Ureter (tissue), 1 donor: ENCODE measurements at places on chromosomes 1 and 21.

DNA sequence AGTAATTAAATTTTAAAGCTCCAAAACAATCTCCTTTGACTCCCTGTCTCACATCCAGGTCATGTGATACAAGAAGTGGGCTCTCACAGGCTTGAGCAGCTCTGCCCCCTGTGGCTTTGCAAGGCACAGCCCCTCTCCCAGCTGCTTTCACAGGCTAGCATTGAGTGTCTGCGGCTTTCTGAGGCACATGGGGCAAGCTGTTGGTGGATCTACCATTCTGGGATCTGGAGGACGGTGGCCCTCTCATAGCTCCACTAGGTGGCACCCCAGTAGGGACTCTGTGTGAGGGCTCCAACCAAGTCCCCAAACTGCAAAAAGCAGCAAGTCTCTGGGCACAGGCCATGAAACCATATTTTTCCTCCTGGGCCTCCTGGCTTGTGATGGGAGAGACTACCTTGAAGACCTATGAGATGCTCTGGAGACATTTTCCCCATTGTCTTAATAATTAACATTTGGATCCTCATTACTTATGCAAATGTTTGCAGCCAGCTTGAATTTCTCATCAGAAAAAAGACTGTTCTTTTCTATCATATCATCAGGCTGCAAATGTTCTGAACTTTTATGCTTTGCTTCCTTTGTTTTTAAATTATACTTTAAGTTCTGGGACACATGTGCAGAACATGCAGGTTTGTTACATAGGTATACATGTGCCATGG lies 554.1 kb upstream of the OLFM3 start:
- DNase-seq, result no peak

GRCh38 chr1:201274616-201275252 lies 8.6 kb upstream of the PKP1 start:
- DNase-seq, result no peak

- DNase-seq, result no peak
Measured at GRCh38 chr1:222522105-222522915, 25.6 kb downstream of the HHIPL2 start.

GRCh38 chr1:213123087-213123486 lies 72.0 kb downstream of the RPS6KC1 start:
- no peak for DNase-seq

GRCh38 chr1:18652791-18653190 lies 22.1 kb downstream of the PAX7 start:
- no peak for DNase-seq

- DNase-seq, result no peak
Measured at GRCh38 chr1:207824691-207825408, 73.0 kb downstream of the CD46 start.

GRCh38 chr1:114550336-114550735 lies 31.1 kb downstream of the BCAS2 start:
- DNase-seq, result no peak

DNA sequence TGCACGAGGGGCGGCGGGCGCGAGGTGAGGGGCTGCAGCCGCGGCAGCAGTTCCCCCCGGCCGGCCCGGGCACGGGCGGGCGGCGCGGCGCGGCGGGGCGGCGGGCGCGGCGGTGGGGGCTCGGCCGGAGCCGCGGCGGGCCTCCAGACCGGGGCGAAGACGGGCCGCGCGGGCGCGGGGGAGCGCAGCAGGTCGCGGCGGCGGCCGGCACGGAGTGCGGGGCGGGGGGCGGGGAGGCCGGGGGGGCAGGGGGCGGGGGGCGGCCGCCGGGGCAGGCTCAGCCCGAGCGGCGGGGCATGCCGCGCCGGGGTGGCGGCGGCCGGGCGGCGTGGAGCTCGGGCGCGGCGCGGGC lies 311 bp downstream of the IRF2BP2 start:
- no peak for DNase-seq

DNA sequence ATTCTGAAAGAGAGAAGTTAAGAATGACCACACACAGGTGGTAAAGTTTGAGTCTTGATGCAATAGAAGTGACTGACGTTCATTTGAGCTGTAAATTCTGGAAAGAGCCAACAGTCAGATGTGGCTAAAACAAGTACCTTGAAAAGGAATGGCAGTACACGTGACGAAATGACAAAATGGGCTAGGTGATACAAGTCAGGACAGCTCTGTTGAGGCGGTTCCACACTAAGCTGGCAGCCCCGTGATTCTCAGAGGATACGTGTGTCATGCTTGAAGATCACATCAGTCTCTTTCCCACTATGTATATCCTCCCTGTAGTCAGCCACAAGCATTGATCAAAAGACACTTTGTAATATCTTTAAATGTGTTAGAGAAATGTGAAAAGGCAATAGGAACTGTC lies 881.3 kb upstream of the ADGRL2 start:
- DNase-seq, result no peak

- DNase-seq, result no peak
Measured at GRCh38 chr21:38949070-38949380, 143.3 kb downstream of the ETS2 start.

DNA sequence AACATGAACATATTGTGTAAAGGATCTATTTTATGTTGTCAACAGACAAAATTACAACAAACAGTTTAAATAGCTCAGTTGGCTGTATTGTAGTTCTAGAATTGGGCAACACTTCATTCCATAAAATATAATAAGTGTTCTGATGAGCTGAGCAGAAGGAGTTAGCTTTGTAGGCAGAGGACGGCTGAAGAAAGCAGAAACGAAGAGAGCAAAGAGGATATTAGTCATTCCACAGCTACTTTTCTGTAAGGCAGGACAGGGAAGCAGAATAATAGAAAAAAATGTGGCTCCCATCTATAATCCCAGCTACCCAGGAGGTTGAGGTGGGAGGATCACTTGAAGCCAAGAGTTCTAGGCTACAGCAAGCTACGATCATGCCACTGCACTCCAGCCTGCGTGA lies 20.2 kb upstream of the IVNS1ABP start:
- DNase-seq, result no peak

GRCh38 chr21:42622284-42622683 lies 31.1 kb upstream of the PDE9A start:
- no peak for DNase-seq

- DNase-seq, result peak; percentile 79
Measured at GRCh38 chr1:20521960-20522861, 14.3 kb upstream of the MUL1 start.

GRCh38 chr1:202579806-202580205 lies 130.4 kb downstream of the SYT2 start:
- DNase-seq, result no peak

DNA sequence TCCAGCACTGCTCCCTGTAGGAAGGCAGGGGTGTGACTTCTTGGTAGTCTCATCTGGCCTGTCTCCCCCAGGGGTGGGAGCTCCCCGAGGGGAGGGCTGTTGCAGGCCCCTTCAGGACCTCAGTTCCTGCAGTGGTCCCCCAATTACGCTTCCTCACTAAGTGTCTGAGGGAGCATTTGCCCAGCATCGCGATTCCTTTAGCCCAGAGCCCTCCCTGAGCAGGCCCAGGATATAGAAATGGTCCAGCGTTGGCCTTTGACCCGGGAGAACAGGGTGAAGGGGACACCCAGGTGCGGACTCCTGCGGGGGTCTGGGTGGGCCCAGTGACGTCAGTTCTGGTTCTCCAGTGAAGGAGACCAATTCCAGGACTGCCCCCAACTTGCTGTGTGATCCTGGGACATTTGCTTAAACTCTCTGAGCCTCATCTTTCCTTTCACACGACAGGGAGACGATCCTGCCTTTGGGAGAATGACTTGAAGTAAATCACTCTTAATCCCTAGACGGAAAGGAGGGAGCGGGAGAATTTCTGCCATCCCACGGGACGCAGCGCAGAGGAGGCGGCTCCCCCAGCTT lies 32.6 kb upstream of the BTG2 start:
- peak; percentile 50 for DNase-seq

GRCh38 chr1:204001166-204001901 lies 71.6 kb upstream of the SOX13 start:
- DNase-seq, result no peak

GRCh38 chr21:34020983-34021553 lies 52.3 kb upstream of the MRPS6 start:
- no peak for DNase-seq

DNA sequence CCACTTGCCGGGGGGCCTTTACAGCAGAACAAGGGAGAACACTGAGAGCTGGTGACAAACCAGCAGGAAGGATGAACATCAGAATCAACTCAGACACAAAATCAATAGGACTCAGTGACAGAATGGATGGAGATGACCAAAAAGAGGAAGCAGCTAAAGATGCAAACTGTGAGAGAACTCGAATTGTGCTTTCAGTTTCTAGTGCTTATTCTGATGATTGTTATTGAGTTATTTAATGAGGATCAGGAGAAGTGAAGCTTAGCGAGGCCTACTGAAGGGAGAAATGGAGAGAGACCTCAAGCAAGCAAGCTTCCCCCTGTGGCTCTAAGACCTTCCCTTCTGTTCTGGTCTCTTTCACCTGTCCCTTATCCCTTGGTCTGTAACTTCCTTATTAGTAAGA lies 30.3 kb upstream of the TMEM125 start:
- no peak for DNase-seq

DNA sequence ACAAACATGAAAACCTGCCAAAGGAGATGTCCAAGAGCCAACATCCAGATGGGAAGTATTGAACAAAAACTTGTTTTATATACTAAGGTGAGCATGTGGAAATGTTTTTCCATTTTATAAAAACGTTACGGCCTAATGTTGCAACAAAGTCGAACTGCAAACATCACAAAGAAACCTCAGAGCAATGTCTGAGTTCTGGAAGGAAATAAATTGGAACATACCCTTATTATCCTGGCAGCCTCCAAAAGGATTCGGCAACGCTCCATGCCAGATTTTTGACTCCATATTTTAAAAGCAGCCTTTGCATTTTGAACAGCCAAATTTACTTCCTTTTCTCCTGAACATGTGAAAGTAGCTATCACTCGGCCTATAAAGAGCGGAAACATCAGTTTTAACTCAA lies 3.3 kb downstream of the ALDH9A1 start:
- no peak for DNase-seq

- no peak for DNase-seq
Measured at GRCh38 chr1:155009221-155009711, 6.7 kb downstream of the ZBTB7B start.

DNA sequence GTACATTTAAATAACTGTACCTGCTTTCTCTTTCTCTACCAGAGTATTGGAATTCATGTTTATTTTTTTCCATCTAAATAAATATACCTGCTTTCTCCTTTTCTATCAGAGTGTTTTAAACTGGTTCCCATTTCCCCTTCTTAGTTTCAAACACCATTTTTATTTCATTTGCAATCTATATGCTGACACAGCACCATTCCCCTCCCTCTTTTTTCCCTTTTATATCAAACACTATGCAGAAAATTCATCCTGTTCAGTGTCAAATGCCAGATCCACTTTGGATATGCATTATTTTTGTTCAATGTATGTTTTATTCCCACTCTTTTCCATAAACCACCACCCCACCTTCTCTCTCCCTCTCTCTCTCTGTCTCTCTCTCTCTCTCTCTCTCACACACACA lies 85.8 kb upstream of the ST6GALNAC5 start:
- DNase-seq, result no peak

GRCh38 chr1:222777977-222778376 lies 36.9 kb upstream of the DISP1 start:
- DNase-seq, result no peak
